Activated CD4-positive, alpha-beta T cell treated with anti-CD3 and anti-CD28 coated beads for 36 hours (primary cell): ENCODE measurements at places on chromosomes 12 and 14. TPM values are rescaled to one million over a fixed set of nuclear protein-coding genes. Genes with fewer than 3 reads are reported as not detected.
A peak's percentile ranks its signal among the peaks of the same experiment; 100 is the strongest.

GRCh38 chr14:75491376-75491978 lies 30.8 kb upstream of the BATF start:
- H3K36me3 ChIP-seq, result no peaks in the 10 kb centered on the region
- no peaks in the 10 kb centered on the region for H3K27me3 ChIP-seq
- H3K27ac ChIP-seq, result no peak overlapping the region
- no peak overlapping the region for H3K4me3 ChIP-seq

GRCh38 chr14:33237115-33237740 lies 298.5 kb downstream of the NPAS3 start:
- H3K4me3 ChIP-seq, result no peak overlapping the region
- H3K27me3 ChIP-seq, result peaks cover 1% of the 10 kb centered on the region
- H3K4me1 ChIP-seq, result no peaks in the 10 kb centered on the region
- no peak overlapping the region for H3K27ac ChIP-seq
- no peaks in the 10 kb centered on the region for H3K36me3 ChIP-seq

DNA sequence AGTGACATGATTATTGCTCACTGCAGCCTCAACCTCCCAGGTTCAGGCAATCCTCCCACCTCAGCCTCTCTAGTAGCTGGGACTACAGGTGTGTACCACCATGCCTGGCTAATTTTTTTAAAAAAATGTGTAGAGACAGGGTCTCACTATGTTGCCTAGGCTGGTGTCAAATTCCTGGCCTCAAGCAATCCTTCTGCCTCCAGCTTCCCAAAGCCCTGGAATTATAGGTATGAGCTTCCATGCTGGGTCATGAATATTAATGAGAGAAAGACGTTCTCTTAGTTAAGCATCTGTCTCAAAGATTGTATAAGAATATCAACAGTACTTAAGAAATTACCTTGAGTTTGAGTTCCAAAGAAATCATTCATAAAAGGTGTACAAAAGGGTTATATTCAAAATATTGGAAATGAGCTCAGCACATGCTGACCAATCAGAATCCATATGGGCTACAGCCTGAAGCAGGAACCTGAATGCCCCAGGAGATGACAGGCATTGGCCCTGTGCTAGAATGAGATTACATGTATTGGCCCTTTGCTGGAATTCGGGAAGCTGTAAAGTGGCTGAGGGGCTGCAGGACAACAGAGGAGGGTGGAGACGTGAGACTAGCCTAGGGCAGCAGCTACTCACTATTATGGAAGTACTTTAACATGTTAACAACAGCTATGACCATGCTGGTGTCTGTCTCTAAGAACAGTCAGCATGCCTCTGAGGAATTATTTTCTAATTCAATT lies 157.0 kb upstream of the CPNE8 start:
- DNase-seq, result no peak
- no peak overlapping the region for H3K27ac ChIP-seq
- no peaks in the 10 kb centered on the region for H3K27me3 ChIP-seq
- no peaks in the 10 kb centered on the region for H3K4me1 ChIP-seq
- H3K4me3 ChIP-seq, result no peak overlapping the region
- no peaks in the 10 kb centered on the region for H3K36me3 ChIP-seq

DNA sequence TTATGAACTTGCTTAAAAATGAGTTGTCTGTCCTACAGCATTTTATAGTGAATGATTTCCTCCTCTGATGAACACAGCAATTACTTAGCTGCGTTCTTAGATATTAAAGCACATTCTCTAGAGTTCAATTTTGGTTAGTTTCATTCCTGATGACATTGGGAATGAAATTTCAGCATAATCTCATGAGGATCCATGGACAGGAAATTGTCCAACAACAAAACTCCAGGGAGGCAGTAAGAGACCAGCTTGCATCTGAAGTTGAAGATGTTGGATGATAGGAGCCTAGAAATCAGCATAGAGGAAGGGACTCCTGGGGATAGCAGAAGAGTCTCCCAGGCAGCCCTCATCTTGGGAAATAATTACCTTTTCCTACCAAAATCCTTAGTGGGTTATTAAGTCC lies 128.7 kb upstream of the RAP1B start:
- H3K36me3 ChIP-seq, result peaks cover 10% of the 10 kb centered on the region
- no peak overlapping the region for H3K4me3 ChIP-seq
- H3K27me3 ChIP-seq, result no peaks in the 10 kb centered on the region
- H3K4me1 ChIP-seq, result peaks cover 40% of the 10 kb centered on the region

GPX2 gene
- not detected for total RNA-seq

DNA sequence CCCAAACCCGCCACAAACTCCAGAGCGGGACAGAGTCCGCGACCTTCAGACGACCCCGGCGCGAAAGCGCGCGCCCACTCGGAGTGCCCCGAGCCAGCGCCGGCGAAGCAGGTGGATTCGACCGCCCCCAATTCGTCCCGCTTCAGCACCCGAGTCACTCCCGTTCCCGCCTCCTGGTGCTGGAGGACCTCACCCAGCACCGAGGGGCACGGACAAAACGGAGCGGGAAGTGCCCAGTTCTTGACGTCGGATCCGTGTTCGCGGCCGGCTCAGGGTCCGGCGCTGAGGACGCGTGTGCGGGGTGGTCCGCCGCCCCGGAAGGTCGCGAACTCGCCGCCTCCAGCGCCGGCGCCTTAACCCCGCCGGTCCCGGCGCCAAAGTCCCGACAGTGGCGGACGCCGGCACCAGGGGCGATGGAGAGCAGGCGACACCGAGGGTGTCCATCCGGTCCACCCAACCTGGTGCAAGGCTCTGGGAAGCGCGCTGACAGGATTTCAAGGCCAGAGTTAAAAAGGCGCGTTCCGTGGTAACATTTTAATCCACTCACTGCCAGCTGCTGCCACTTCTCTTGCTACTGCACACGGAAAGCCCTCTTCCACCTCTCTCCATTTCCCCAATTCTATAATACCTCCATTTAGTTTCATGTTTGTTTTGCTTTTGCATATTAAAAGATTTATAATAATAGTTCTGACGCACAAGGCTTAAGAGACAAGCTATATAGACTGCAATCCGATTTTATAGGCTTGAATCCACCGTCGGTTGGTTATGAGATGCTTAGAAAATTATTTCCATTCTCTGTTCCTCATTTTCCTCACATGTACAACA lies 240.0 kb upstream of the CPNE8 start:
- DNase-seq, result peak; percentile 69
- no peak overlapping the region for H3K4me3 ChIP-seq
- no peak overlapping the region for H3K27ac ChIP-seq
- H3K4me1 ChIP-seq, result no peaks in the 10 kb centered on the region
- peaks cover 2% of the 10 kb centered on the region for H3K36me3 ChIP-seq

RIMBP2 gene
- total RNA-seq, result not detected

C3AR1 gene
- 0.57 TPM for total RNA-seq

GRCh38 chr12:12909995-12910420 lies 18.6 kb downstream of the GPRC5A start:
- H3K4me3 ChIP-seq, result no peak overlapping the region
- H3K4me1 ChIP-seq, result peaks cover 18% of the 10 kb centered on the region
- no peaks in the 10 kb centered on the region for H3K36me3 ChIP-seq
- no peak overlapping the region for H3K27ac ChIP-seq
- no peak for DNase-seq

DNA sequence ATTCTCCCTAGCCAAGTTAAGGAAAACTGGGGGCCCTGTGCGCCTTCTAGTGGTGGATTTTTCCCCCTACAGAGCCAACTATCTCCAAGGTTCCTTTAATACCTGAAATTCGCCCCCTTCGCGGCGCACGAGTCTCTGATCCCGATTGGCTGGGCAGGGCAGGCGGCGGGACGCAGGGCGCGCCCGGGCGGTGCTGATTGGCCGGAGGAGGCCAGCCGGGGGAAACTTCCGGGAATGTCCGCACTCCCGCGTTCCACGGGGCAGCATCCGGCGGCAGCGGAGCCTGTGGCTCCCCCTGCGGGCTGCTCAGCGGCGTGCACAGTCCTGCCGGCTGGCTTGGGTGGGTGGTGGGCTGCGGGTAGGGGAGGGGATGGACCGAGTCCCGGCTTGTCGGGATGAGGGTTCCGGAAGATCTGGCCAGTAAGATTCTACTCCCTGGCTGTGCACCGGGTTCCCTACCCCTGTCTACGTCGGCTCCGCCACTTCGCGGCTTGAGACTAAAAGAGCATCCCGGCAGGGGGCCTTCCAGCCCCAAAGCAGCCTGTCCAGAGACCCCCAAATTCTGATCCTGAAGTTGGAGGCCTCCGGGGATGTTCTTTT lies at the start of gene NABP2:
Gene NABP2 (plus strand): TSS at position 241 of the 600 bp plus-strand sequence. CDS start 515 bp downstream, outside the sequence.
- no peaks in the 10 kb centered on the region for H3K27me3 ChIP-seq
- peaks cover 8% of the 10 kb centered on the region for H3K36me3 ChIP-seq
- H3K27ac ChIP-seq, result peak within 1 kb of the TSS; percentile 88
- peak; percentile 98 for DNase-seq
- H3K4me1 ChIP-seq, result peaks cover 37% of the 10 kb centered on the region
- peak within 1 kb of the TSS; percentile 98 for H3K4me3 ChIP-seq

DNA sequence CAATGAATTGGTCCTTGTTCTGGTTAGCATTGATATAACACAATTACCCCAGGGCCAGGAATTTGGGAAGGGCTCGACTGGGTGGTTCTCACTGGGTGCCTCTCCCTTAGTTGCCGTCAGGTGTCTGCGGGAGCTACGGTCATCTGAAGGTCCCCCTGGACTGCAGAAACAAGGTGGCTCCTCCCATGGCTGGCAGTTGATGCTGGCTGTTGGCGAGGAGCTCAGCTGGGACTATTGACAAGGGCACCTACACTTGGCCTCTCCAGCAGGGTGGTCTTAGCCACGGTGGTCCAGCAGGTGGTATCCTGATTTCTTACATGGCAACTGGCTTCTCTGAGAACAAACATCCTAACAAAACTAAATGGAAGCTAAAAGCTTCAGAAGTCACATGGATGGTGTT lies 41.0 kb upstream of the RGS6 start:
- H3K27me3 ChIP-seq, result peaks cover 10% of the 10 kb centered on the region
- no peak for DNase-seq
- no peaks in the 10 kb centered on the region for H3K36me3 ChIP-seq

DNA sequence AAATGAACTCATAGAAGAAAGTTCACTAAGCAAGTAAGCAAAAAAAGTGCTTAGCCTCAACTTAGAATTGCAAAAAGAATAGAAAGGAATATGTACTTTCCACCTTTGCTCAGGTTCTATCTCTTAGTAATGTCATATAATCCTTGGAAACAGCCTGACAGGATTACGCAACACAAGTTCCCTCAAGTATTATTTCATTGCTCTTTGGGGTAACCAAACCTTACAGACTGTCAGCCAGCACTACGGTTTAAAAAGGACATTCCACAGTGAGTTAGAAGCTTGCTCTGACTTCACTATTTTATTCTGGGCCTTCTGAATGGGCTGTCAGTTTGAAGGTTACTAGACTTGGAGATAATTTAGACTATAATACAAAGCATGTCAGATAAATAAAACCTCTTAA lies 264.0 kb downstream of the ATXN7L3B start:
- no peak overlapping the region for H3K4me3 ChIP-seq
- H3K27me3 ChIP-seq, result no peaks in the 10 kb centered on the region
- H3K36me3 ChIP-seq, result no peaks in the 10 kb centered on the region
- H3K27ac ChIP-seq, result no peak overlapping the region
- no peak for DNase-seq
